ENCODE measurements at places on chromosomes 5 and 9.

GRCh38 chr5:108148715-108149139, 233.2 kb downstream of the FBXL17 start:
- DNase-seq: no peak

DNA sequence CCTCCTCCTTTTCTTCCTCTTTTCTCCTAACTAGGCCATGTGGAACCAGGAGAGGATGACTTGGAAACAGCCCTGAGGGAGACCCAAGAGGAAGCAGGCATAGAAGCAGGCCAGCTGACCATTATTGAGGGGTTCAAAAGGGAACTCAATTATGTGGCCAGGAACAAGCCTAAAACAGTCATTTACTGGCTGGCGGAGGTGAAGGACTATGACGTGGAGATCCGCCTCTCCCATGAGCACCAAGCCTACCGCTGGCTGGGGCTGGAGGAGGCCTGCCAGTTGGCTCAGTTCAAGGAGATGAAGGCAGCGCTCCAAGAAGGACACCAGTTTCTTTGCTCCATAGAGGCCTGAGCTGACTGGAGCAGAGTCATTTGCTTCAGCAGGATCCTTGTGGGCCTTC, 13.7 kb downstream of the NUDT2 start:
- no peak for DNase-seq

GRCh38 chr9:124436320-124436719, 13.9 kb upstream of the ADGRD2 start:
- no peak for DNase-seq

DNA sequence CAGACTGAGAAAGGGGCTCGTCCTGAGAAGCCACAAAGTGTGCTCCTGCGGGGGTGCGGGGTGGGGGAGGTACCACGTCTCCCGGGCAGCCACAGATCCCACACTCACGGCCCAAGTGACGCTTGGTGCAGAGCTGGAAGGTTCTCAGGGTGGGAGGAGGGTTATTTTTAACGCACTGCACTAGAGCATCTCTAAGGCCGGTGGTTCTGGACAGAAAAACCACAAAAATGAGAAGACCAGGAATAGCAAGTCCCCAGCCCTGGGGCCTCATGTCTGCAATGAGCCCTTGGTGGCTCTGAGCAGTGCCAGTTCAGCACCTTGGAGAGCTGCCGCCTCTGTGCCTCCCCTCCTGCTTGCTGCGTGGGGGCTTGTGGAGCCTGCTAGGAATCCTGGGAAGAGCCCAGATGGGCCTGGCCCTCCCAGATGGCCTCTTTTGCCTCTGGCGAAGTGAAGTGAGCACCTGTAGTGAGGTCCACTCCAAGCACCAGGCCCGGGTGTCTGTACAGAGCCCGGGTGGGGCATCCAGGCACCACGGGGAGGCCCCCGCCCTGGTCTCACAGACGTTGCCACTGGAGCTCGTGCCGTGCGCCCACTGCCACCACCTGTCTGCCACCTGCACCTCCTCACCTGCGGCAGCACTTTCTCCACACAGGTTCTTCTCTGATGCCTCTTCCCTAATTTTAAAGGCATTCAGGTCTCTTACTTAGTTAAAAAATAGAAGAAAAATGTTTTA, 48.9 kb upstream of the CACNA1B start:
- DNase-seq: no peak

- no peak for DNase-seq
Measured at GRCh38 chr5:171680485-171680884, 105.1 kb upstream of the SMIM23 start.

DNA sequence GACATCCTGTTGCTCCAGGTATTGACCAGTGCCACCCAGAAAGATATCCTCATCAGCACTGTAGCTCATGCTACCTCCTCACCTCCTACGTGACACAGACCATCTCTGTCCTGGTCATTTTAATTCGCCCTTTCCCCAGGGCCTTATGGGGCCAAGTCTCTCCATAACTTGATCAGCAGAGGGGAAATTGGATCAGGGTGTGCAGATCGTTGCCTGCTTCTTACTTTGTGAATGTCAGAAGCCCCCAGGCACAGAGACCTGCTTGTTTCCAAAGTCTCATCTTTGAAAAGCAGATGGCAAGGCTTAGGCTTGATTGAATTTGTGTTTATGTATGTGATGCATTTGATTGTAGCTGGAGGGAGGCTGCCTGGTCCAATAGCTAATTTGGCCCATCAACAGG, 8.8 kb upstream of the DBH start:
- no peak for DNase-seq

Data from NCI-H1436 treated with DMSO at 0.1 percent for 48 hours (cell line).